Astrocyte of the cerebellum (primary cell): ENCODE measurements at places on chromosomes 2 and 18.

DNA sequence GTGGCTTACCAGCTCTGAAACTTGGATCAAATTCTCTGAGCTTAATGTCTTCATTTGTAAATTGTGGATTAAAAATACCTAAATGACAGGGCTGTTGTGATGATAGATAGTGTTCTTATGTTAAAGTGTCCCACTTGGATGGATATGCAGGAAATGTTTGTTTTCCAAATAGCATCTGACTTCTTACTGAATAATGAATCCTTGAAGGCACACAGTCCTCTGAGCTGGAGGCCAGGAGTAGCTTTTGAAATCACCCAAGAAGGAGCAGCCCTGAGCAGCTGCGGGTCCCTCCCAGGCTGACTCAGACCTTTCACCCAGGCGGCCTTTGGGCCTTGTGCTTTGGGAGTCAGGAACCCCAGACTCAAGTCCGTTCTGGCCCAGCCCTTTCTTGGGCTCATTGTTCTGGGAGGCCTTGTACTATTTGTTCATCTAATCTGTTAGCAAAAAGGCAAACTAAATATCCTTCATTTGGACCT, 173.0 kb upstream of the GATA6 start:
- DNase-seq: no peak

DNA sequence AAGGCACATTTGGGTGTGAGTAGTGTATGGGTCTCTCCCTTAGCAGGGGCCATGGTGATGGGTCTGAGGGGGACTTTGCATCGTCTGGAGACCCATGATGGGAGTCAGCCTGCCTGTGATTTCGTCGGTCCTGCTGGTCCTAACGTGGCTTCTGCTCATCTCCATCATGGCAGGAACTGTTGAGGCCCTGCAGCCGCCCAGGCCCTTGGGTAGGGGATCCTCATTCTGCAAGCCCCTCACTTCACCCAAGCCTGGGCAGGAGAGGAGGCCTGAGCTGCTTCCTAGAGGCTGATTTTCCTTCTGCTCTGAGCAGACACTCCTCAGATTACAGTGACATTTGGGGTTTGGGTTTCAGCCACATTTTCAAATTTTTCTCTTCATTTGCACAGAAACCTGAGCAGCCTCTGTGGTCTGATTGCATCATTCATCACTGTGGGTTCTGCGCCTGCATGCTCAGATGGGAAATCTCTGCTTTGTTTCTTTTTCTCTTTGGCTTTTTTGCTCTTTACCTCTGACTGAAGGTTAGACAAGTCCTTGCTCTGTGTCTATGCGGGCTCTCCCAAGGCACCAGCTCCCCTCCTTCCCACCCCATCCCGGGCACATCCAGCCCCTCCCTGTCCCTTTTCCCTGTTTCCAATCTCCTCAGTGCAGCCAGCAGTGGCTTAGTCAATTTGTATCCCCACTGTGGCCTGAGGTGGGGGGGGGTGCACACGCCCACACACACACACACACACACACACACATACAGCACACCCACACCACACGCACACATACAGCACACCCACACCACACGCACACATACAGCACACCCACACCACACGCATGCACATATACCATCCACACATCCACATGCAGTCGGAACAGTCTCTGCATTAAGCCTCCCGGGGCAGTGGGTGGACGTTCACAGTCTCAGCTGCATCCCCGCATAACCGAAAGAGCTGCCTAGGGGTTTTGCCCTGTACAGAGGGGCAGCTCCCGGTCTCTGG, 305.4 kb upstream of the HS6ST1 start:
- peak; percentile 96 for DNase-seq

DNA sequence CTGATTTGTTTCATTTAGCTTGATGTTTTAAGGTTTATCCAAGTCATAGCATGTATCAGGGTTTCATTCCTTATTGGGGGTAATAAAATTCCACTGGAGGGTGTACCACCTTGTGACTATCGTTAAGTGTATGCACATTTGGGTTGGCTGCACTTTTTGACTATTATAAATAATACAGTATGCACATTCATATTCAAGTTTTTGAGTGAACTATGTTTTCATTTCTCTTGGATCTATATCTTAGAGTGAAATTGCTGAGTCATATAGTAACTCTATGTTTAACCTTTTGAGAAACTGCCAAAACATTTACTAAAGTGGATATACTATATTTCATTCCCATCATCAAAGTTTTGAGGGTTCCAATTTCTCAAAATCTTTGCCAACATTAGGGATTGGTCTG, 952.7 kb downstream of the TDRD15 start:
- DNase-seq: no peak

DNA sequence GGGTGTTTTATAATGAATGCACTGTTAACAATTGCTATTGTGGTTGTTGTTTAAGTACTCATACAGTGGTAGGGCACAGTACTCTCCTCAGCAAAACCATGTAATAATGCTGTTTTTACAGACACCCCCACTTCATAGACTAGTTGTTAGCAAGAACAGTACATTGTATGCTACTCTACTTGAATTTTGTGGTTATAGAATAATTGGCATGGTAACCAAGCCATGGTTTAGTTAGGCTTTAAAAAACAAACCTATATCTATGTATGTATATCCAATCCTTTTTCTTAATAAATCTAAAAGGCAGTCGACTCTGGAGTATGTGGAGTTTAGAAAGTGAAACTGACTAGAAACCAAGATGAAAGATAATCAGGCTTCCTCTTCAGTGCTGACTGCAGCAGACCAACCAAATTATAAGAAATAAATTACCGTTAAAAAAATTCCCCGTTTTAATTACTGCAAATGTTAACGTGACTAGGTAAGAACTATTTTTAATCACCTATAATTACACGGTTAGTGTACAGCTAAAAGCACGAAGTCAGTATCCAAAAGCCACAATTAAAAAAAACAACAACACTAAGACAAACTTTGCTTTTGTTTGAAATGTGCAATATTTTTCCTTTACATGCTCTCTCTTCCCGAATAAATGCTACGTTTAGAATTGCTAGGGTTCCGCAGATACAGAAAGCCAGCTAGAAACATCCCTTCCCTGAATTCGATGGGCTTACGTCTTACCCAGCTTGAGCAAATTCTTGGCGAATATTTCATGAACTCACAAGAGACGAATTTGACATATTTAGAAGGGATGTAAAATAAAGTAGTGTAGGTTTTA, 113.3 kb upstream of the SERTAD2 start:
- DNase-seq: no peak

- DNase-seq: no peak
These were observed 10.1 kb upstream of the SULT1C2 start for GRCh38 chr2:108278631-108279030.

GRCh38 chr2:128777196-128778035, 458.7 kb upstream of the HS6ST1 start:
- no peak for DNase-seq

GRCh38 chr2:25743132-25743830, 69.9 kb upstream of the DTNB start:
- no peak for DNase-seq

GRCh38 chr2:189601043-189601442, 20.5 kb upstream of the SLC40A1 start:
- DNase-seq: no peak

GRCh38 chr2:29706171-29706720, 215.1 kb downstream of the ALK start:
- DNase-seq: peak; percentile 3

GRCh38 chr2:185644828-185645227, 93.8 kb upstream of the FSIP2 start:
- peak; percentile 18 for DNase-seq

GRCh38 chr2:101931402-101931801, 60.4 kb upstream of the IL1R2 start:
- DNase-seq: no peak

DNA sequence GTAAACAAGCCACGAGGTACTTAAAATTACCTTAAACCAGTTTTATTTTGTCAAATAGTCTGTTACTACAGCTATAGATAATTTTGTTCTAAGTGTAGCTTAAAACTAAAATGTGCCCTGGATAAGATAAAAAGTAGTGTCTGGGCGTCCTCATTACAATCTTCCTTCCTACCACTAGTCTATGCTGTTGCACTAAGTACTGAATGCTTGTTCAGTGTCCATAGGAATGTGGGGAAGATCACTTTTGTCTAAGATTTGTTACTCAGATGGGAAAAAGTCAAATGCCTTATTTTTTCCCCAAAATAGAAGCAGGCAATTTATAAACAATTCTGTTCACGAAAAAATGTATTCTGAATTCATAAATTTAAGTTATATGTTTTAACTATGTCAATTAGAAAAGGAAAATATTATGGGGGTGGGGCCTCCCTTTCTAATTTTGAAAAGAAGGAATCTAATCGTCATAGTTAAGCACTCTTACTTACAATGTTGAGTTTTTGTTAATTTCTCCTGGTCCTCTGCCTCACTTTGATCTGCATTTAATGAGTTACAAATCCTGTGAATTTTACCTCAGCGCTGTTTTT, 140.4 kb upstream of the VRK2 start:
- DNase-seq: peak; percentile 44

DNA sequence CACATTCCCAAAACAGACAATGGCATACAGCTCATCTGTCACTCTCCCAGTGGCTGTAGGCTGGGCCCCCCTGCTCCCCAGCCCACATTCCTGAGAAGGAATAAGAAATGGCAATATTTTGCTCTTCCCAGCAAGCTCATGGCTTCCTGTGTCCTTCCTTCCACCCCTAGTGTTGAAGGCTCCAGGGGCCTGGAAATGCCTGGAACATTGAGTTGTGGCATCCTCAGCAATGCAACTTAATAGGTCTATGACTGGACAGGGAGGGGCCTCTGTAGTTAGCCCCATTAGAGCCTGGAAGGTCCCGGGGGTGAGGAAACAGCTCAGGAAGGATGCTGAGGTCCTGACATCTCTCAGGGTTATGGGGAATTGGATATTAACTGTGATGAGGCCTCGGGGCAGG, 3.3 kb downstream of the KIF3C start:
- DNase-seq: no peak

DNA sequence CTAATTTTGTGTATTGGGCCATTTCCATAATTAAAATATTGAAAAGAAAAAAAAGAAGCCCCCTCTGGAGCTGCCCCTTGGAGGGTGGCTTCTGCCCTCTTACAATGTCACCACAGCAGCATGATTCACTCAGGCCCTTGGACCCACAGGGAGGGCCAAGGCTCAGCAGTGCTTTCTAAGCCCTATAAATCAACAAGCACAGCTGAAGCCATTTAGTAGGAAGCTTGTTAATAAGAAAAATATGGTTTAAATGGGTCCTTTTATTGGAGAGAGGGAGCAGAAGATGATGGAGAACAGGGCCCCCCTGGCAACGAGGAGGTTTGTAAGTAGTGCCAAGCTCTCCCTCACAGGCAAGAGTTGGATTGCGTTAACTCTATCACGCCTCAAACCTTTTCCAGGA, 107.6 kb upstream of the FZD7 start:
- DNase-seq: no peak

DNA sequence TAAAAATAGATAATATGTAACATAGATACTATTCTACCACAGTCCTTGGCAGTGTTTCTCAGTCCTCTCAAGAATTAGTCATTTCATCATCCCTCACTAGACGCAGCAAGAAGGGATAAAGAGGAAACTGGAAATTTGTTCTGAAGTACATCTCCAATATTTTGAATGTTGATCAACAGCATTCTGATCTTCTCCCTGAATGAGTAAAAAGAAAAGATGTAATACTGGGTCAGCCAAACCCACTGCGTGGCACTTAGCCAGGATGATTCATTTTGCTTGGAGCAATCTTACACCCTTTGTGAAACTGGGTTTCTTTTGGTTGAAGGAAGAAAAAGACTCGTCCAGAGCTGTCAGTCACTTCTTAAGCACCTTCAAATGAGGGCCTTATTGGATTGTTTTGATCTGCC, 54.1 kb downstream of the TAF1B start:
- DNase-seq: peak; percentile 95

DNA sequence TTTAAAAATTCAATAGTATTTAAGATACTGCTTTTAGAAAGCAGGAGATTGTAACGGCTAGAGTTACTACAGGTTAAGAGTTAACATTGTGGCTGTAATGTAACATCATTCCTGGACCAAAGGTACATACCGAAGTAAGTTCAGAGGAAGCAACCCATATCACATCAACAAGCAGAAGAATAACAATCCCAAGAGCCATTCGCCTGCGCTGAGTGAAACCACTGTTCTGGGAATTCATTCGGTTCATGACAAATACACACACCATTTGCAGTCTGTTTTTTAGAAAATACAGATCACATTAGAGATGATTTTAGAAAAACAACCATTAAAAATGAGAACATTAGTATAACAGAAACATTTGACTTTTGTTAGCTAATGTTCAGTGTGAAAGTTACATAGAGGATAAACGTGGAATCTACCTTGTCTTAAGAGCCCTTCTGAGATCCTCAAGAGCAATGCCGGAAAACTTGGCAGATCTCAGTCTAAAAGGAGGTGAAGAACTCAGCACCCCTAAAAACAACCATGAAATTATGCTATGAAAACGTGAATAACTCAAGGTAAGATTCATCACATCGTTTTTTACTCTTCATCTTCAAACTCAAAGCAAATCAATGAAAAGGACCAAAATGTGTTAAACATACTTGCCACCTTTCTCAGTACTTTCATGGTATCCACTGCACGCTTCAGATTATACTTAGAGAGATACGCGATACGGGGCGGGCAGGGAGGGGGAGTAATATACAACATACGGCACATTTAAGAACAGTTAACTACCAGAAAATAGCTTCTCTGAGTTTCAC, 1.2 kb downstream of the SLC35F5 start:
- no peak for DNase-seq

- DNase-seq: no peak
These were observed 47.0 kb downstream of the PROC start for GRCh38 chr2:127465258-127465657.

- peak; percentile 83 for DNase-seq
These were observed 35.5 kb downstream of the ACVR1 start for GRCh38 chr2:157840568-157841156.

DNA sequence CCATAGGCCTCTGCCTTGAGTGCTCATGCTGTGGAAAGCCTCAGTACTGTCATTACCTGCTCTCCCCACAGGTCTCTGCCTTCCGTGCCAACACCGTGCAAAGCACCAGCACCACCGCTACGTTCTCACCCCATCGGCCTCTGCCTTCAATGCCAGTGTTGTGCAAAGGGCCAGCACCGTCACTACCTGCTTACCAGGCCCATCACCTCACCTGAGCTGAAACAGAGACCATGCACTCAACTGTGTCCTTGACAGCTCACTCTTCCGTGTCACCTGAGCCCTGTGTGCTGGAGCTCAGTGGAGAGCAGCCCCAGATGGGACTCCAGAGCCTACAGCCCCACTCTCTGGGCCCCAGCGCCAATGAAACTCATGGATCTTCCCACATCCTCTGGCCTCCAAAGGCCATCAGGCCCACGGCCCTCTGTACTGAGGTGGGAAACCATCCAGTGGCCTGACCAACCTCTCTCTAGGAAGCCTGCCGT, 62.7 kb downstream of the ZNF516 start:
- no peak for DNase-seq

GRCh38 chr2:230075988-230076631, 7.4 kb upstream of the SLC16A14 start:
- no peak for DNase-seq

DNA sequence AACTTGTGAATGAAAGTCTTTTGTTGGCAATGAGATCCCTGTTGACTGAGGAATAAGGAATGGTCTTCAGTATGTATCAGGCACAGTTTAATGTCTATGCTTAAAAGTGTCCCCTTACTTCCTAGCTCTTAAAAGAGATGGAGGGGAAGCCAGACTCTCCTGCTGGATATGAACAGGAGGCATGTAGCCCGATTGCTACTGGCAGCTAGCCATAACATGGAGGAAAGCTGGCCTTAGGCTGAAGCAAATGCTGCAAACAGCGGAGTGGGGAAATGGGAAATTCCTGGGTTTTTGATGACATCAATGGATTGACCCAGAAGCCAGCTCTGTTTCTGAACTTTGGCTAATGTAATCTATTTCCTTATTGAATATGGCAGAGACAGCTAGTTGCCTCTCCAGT, 266.1 kb downstream of the SLC4A3 start:
- DNase-seq: no peak
